Epithelial cell of proximal tubule (primary cell): ENCODE measurements at places on chromosomes 7 and 10. TPM values are rescaled to one million over a fixed set of nuclear protein-coding genes. Genes with fewer than 3 reads are reported as not detected.

Gene SLC16A9
- total RNA-seq: 2.9 and 3.5 TPM in 2 replicates

GRCh38 chr10:44647877-44648542 lies 263.1 kb upstream of the CXCL12 start:
- DNase-seq: peak; percentile 79

DNA sequence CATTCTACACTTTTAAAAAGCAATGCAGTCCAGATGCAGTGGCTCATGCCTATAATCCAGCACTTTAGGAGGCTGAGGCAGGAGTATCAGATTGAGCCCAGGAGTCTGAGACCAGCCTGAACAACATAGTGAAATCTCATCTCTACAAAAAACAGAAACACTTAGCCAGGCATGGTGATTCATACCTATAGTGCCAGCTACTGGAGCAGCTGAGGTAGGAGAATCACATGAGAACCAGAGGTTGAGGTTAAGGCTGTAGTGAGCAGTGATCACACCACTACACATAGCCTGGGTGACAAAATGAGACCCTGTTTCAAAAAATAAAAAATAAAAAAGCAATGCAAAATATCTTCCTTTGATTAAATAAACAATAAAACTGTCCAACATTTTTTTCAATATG lies 205.2 kb downstream of the GRM8 start:
- DNase-seq: no peak

Gene SPDYE6
- total RNA-seq: not detected in 2 replicates

DNA sequence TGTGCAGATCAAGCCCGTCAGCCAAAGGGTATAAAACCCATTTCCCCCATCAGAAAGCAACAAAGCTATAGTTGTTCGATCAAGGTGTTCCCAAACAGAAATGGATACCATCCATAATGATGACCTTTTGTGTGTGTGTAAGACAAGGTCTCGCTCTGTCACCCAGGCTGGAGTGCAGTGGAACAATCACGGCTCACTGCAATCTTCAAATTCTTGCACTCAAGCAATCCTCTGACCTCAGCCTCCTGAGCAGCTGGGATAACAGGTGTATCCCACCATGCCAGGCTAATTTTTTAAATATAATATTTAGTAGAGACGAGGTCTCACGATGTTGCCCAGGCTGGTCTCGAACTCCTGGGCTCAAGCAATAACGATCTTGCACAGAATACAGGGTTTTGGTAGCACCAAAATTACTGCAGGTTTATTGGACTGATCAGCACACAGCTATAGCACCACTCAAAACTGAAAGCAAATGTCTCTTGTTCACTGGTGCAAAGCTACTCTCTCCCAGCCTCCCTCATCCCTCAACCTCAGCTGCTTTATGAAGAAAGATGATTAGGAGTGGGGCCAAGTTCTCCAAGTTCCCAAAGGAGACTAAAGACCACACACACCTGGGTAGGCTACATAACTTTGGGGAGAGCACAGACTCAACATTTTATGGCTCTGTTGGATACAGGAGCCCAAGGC lies 80.5 kb downstream of the ABI1 start:
- peak; percentile 12 for DNase-seq

- DNase-seq: no peak
These were observed 6.4 kb upstream of the RPP30 start for GRCh38 chr10:90865401-90865800.

GRCh38 chr7:71740174-71740560 lies 608.2 kb downstream of the GALNT17 start:
- DNase-seq: no peak

- no peak for DNase-seq
These were observed 61.1 kb downstream of the SORBS1 start for GRCh38 chr10:95500097-95500496.

DNA sequence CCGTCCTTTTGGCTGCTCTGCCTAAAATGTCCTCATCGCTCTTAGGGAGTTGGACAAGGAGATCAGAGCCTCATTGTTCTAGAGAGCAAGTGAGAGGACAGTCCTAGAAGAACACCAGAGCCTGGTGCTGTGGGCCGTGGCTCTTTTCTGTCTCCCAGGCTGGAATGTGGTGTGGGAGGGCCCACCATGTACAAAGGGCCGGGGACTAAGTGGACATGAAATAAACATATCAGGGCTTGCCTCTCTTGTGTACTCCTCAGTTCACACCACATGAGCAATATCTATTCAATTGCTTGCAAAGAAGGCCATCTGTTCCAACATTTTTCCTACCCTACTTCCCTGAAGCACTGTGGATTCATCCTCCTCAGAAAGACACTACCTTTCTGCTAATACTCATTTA lies 510.4 kb downstream of the SUGCT start:
- no peak for DNase-seq

Gene SAMD9L
- 0.07 and 0.69 TPM in 2 replicates for total RNA-seq

- DNase-seq: no peak
These were observed 1.7 kb downstream of the VPS37D start for GRCh38 chr7:73669288-73669701.
